NCI-H1694 (cell line): ENCODE measurements at places on chromosomes 1 and 21.

DNA sequence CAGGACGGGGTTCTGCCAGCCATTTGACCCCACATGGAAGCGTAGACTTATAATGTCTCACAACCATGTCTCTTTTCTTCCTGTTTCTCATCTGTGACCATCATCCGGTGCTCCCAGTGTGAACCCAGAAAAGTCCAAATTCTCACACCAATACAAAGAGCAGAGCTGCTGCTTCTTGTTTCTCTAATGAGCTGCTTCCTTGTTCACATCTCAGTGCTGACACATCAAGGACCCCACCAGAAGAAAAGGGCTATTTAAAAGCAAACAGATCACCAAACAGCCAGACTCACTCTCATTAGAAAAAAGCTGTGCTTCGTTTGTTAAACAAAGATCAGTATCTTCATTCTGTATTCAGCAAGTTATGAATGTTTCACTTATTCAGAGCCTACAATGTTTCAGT is 835 bp upstream of the LCE1D start:
- DNase-seq, result no peak

GRCh38 chr1:160158031-160158430 is 6.6 kb downstream of the ATP1A4 start:
- no peak for DNase-seq

- DNase-seq, result no peak
Measured at GRCh38 chr1:19045898-19046880, 89.7 kb upstream of the IFFO2 start.

- DNase-seq, result no peak
Measured at GRCh38 chr1:226971765-226972164, 31.7 kb downstream of the COQ8A start.

DNA sequence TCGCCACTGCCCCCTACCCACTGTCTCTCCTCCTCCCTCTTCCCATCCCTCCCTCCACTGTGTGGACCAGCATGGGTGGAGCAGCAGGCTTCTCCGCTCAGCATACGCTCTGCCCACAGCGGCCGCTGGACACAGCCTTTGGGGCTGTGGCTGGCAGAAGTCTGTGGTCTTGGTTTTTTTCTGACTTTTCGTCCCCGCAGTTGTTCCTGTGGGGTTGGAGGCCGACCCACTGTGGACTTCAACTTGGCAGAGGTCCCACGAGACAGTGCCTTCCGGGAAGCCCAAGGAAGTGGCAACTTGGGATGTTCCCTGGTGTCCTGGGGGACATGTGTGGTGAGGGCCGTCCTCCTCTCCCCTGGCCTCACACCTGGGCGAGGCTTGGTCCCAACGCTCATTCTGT is 162.5 kb upstream of the C1orf174 start:
- no peak for DNase-seq

GRCh38 chr1:179310291-179310690 is 16.7 kb downstream of the SOAT1 start:
- no peak for DNase-seq

- no peak for DNase-seq
Measured at GRCh38 chr1:240282061-240282830, 190.6 kb downstream of the FMN2 start.

- DNase-seq, result no peak
Measured at GRCh38 chr1:159077120-159077961, 775 bp upstream of the AIM2 start.

DNA sequence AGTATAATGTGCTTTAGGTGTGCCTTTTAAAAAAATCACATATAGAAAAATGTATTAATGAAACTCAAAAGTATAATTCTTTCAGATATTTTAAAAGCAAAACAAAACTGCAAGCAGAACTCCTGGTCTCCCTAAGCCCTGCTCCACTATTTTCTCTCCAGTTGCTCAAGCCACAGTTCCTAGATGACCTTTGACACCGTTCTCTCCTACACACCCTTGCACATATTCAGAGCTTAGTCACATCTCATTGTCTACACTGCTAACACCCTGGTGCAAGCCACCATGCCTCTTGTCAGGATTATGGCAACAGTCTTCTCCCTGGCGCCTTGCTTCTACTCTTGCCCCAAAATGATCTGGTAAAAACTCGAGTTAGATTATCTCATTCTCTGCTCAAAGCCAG is 50.2 kb upstream of the ROR1 start:
- DNase-seq, result no peak

DNA sequence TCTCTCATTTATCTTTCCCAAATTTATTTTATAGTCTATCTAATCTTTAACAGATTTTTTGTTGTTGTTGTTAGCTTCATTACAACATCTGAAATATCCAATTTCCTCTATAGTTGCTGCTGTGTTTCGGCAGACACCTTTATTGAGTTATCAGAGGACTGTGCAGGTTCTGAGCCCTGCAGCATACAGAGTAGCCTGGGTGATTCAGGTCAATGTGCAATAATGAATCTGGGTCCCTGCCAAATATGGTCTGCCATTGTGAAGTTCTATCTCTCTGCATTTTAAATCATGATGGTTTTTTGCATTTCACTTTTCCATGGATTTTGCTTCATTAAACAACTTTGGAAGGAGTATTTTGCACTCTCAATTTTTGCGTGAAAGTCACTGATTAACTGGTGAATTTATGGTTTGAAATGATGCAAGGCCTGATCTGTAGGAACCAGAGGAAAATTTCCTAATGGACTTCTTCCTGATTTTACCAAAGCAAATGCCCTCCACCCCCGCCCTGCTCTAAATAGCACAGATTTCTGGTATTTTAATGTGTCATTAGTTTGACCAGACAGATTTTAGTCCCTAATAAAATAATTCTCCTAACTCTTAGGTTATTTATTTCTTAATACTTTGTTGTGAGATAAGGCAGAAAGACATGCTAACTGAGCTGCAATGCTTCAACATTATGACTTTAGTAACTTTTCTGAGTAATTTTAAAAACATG is 402.3 kb downstream of the PTBP2 start:
- no peak for DNase-seq

- no peak for DNase-seq
Measured at GRCh38 chr1:100860397-100860991, 34.1 kb downstream of the EXTL2 start.

- DNase-seq, result no peak
Measured at GRCh38 chr1:244387415-244387814, 64.3 kb downstream of the ADSS2 start.

DNA sequence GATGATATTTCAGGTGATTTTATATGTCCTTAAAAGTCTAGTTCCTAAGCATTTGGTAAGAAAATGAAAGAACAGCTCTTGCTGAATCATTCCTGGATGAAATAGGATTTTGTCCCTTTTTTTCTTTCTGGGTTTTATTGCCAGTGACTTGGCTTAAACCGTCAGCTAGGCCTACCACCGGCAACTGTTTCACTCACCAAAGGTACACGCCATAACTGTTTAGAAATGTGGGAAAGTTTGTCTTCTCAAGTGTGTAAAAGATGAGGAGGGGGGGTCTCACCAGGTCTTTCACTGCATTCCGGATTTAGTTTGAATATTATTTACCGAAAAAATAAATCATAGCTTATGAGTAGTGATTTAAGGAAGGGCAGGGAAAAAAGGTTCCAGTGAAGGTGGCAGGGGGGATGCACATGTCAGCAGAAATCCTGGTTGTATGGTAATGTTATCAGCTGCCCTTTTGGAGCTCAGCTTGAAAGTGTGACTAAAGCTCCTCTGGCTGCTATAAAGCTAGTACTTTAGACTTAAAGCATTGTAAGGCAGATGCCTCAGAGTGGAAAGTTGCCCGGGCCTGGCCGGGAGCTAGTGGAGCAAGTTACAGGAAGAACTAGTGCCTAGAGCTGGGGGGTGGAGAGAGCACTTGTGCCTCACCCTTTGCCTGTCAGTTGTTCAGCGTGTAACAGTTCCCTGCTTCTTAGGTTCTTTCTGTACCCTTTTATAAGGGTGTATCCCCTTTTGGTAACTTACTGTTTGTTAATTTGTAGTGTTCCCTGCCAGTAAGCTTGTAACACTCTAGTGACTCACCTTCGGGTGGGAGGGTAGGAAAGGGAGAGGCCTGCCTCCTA is 3.1 kb downstream of the ATP1A1 start:
- no peak for DNase-seq

DNA sequence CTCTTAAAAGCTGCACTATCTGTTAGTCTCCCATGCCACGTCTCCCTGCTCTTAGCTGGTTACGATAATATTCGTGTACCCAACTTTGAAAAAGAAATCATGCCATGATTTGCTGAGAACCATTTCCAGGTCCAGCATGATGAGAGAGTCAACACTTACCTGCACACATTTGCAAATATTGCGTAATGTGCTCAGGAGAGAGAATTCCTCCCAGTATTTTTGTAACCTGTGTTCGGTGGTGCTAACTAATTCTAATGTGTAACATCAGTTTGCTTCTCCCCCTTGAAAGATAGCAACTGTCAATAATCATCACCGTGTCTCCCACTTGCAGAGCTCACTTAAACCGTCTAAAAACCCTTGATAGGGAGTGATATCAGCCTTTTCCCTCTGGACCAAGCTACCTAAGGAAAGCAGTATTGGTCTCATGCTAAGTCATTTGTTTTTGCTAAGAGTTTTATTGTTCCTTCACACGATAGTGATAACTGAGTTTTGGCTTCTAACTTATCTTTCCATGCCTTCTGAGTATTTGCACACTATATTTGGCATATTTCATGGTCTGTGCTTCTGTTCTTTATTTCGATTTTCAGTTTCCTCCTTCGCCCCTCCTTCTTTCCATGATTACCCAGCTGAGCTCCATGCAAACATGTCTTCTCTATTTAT is 61.1 kb upstream of the IRF2BP2 start:
- no peak for DNase-seq

DNA sequence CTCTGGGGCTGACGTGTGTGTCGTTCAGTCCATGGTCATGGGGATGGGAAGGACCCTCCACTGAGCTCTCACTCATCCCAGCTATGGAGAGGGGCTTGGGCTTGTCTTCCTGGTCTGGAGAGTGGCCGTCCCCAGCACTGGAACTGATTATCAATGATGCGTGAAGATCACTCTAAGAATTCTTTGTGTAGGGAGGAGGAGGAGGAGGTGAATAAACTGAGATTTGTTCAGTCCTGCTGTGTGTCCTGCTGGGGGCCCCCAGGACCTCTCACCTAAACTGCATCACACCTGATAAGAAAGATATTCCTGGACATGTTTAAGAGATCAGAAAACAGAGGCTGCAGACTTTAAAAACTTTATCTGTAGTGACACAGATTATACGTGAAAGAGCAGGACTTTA is 21.2 kb downstream of the RHOU start:
- DNase-seq, result no peak

DNA sequence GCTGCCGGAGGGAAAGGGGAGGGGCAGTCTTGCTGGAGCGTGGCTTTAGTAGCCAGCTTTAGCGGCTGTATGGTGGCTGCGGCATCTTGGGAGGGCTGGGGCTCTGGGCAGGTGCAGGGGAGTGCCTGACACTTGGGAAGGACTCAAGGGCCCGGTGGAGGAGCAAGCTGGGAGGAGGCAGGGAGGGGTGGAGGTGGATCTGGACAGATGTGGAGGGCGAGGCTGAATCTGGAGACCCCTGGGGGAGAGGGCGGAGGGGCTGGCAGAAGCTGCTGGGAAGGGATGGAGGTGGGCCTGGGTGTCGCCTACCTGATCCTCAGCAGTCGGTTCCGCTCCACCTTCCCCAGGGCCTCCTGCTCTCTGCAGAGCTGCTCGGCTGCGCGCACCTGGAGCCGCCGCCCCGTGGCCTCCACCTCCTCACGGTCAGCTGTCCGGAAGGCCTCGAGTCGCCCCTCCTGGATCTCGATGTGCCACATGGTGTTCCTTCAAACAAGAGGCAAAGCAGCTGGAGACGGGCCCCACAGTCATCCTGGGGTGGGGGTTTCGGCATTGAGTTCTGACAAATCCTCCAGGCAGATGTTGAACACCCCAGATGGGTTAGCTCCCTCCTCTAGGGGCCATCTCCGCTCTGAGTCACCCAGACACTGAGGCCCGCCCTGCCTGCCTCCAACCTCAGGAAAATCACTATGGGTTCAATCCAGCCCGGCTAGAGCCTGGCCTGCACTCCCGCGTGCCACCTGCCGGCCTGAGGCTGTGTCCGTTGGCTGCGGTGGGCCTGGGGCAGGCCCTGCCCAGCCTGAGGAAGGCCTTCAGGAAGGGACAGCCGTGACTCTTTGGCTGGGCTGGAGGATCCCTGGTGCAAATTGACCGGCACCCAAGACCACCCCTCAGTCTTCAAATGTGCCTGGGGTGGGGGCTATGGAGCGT is 29.6 kb downstream of the CFAP74 start:
- no peak for DNase-seq

DNA sequence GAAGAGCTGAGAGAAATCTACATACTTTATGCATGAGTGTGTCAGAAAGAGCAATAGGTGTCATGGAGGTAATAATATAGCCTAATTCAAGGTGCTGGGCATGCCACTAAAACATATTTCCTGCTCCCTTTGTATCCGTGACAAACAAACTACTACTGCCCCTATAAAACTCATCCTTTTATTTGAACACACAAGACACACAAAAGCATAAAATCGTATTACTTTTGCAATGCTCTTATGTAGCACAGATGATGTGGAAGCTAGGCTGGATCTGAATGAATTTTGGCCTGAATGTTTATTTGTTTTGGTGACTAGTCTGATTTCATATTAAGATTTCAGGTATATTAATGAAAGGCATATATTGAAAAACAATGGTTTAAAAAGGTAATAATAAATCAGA is 239.3 kb upstream of the NEGR1 start:
- no peak for DNase-seq

DNA sequence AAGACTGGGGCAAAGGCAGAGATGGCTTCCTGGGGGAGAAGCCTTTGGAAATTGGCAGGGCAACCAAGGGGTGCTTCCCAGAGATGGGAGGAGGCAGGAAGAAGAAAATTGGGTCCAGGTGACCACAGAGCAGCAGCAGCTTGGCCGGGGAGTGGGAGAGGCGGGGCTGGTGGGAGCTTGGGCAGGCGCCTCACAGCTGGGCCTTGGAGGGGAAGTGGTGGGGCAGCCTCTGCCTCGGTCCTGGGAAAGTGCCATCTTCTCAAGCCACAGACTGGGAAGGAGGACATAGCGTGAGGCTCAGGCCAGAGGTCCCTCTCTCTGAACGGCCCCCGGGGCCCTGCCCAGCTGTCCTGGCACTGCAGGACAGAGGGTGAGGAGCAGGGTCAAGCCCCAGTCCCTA is 24.0 kb upstream of the WASF2 start:
- DNase-seq, result no peak

DNA sequence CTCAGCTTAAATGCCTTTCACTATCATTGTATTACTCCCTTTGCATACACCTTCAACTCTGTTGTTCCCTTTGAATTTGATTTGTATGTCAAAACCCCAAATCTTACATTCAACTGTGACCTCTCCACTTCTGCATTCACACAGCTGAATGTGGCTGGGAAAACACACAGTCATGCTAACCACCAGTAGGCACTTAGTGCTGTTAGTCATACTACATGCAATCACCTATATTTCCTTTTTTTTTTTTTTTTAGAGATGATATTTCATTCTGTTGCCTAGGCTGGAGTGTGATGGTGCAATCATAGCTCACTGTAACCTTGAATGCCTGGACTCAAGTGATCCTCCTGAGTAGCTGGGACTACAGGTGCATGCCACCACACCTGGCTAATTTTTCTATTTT is 16.2 kb downstream of the BTBD8 start:
- no peak for DNase-seq

- DNase-seq, result no peak
Measured at GRCh38 chr1:48069662-48070395, 72.6 kb upstream of the TRABD2B start.

GRCh38 chr1:23563003-23563402 is 3.7 kb upstream of the ID3 start:
- DNase-seq, result no peak
